Activated T-cell treated with anti-CD3 and anti-CD28 coated beads, Interleukin-2, amount 50 U/mL, for 48 hours (primary cell): ENCODE measurements at places on chromosomes 7 and 10.

- DNase-seq, result no peak
Observed at GRCh38 chr7:80724249-80724871, 85.9 kb downstream of the CD36 start.

DNA sequence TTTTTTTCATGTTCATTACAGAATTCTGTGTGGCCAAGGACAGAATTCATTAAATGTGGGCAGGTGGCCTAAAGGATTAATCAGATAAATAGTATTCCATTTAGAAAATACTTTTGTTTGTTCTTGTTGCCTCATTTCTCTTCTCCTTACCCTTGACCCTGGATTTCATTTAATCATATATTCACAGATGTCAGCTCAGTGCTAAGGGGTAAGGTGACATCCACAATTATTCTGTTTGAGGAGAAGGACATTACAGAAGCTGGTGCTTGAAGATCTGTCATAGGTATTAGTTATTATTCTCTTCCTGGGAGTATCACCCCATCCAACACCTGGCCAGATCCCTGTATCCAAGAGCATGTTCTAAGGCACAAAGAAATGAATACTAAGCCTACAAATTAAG lies 961.1 kb downstream of the XPNPEP1 start:
- no peak for DNase-seq

- DNase-seq, result no peak
Observed at GRCh38 chr7:25694699-25695098, 457.3 kb upstream of the NFE2L3 start.

DNA sequence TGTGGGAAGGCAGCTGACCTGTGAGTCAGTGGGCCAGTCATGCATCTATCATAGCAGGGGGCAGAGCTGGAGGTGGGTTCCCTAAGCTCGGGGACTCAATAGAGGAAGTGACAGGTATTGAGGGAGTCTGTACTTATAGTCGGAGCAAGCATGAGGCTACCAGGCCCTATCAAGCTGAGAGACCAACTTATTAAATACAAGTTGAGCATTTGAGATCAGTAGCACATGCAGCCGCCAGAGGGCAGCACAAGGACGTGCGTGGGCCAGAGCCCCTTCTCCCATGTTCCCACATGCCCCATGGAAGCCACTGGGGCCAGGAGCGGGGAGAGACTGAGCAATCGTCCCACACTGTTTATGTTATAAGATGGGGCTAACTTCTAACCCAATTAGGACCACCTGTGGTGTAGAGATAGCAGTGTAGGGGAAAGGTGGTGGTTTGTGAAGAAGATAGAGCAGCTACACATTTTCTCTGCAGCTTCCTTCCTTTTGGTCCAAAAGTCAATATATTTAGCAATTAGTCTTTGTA lies 13.0 kb upstream of the STK31 start:
- peak; percentile 71 for DNase-seq

DNA sequence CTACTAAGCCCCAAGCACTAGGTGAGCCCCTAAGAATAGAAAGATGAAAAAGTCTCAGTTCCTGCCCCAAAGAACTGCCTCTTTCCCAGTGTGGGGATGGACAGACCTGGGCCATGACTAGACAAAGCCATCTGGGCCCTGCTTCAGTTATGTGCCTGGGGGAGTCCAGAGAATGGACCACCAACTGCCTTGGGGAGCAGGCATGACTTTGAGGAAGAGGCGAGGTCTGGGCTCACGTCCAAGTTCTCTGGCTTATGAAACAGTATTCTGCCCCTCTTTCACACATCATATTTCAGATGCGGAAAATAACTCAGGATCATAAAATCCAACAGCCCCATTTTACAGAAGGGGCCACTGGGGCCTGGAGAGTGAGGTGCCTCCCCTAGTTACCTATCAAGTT lies 80.3 kb downstream of the PLXNA4 start:
- no peak for DNase-seq

GRCh38 chr10:35208949-35209613 lies 82.4 kb downstream of the CREM start:
- DNase-seq, result no peak

- DNase-seq, result no peak
Observed at GRCh38 chr7:26328498-26329390, 37.1 kb downstream of the SNX10 start.

DNA sequence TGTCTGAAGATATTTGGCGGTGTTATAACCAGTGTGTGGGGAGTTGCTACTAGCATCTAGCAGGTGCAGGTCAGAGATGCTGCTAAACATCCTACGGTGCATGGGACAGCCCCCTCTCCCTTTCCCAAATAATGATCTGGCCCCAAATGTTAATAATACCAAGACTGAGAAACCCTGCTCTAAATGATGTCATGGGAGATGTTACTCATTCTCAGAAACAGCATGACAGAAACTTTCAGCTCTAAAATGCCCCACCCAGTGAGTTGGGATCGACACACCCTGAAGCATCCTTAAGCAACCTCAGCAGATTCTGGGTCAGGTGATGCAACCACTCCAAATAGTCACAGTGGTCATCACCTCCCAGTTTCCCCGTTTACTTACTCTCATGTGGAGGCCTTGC lies 108.8 kb upstream of the MPP7 start:
- DNase-seq, result peak; percentile 27

DNA sequence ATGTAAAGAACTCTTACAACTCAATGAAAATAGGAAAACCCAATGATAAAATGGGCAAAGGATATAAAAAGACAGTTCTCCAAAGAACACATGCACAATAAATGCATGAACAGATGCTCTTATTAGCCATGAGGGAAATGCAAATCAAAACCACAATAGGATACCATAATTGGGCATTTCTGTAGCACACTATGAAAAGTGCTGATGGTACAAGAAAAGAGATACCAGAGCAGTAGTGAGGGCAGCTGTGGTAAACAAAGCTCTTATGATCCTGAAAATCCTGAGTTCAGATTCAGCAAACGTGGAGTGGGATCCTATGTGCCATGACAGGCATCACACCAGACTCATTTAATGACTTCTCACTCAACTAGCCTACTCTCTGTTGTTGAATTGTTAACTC lies 96.7 kb upstream of the SLC25A13 start:
- no peak for DNase-seq

GRCh38 chr7:133504825-133505224 lies 251.9 kb downstream of the EXOC4 start:
- no peak for DNase-seq

DNA sequence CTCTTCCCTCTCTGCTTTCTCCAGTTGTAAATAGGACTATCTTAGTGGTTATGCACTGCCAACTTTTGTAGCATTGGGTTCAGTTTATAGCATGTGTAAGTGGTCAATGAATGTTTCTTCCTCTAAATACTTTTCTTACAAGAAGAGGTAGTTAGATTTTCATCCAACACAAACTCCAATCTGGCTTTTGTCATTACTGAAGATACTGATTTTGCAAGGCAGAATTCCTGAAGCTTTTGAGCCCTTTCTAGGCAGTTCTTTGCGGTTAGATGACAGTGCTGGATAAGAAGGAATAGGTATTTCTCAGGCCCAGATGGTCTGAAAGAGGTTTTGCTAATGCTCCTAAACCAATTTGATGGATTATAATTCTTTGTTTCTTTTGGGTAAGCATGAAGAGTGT lies 60.5 kb downstream of the BICC1 start:
- DNase-seq, result no peak

DNA sequence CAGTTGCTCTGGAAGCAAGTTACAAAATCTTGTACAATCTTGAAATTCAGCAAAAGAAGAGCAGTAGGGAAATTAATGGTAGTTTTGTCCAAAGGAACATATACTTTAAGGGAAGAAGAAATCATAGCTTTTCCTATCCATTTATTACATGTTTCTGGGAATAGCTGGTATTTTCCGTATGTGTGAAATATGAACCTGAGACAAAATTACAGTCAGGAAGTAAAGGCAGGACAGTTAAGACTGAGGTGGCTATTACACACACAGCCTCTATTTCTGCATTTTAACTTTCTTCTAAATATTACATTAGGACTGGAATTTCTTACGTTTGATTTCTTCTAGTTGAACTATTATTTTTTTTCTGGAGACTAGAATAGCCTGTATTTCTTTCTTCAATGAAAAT lies 1197.3 kb downstream of the SORCS3 start:
- no peak for DNase-seq

- no peak for DNase-seq
Observed at GRCh38 chr10:108450280-108450679, 1285.8 kb upstream of the SORCS1 start.

GRCh38 chr10:29428486-29428885 lies 139.6 kb downstream of the LYZL1 start:
- no peak for DNase-seq

GRCh38 chr7:26616235-26616634 lies 248.2 kb downstream of the SKAP2 start:
- DNase-seq, result no peak

- no peak for DNase-seq
Observed at GRCh38 chr10:31072451-31072850, 40.8 kb upstream of the ZNF438 start.

- DNase-seq, result no peak
Observed at GRCh38 chr10:94115725-94116124, 122.0 kb downstream of the PLCE1 start.

- no peak for DNase-seq
Observed at GRCh38 chr10:22791665-22792064, 77.3 kb upstream of the PIP4K2A start.

DNA sequence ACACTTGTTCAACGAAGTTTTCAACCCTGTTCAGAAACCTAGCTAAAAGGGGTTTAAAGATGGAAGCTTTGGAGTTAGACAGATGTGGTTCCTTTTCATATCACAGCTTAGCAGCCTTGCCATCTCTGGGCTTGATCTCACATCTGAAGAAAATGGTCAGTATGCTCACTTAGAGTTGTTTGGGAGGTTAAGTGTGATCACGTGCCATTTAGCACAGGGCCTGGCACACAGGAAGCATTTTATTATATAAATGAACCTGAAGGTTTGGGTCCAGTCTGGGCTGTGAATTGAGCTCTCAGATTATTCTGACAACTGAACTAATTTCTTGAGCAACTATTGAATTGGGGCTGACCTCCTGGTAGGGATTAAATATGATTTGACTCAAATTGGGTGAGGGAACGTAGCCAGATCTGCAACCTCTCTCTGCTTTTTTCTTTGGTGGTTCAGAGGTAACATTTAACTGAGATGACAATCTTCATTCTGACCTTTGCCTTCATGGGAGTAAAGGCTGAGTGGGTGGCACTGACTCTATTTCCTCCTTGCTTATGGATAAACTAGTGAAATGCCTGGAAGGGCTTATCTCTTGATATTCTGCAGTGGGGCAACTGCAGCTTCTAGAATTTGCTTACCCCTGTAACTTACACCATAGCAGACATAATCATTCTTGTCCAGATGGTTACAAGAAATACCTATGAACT lies 10.2 kb upstream of the HKDC1 start:
- DNase-seq, result no peak

DNA sequence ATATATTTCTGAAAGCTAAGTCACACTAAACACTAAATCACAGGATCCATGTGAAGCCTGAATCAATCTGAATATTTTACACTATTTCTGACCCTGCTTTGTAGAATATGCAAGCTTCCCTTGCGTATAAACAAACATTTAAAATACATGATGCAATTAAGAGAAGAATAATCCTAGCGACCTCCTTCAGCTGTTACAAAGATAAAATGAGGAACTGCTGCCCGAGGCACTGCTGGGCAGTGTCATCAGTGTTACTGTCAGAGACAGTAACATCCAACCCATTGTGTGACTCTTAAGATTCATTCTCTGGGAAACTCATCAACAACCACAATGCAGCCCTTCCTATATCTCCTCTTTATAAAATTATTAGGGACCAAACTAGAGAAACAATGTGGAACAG lies 61.6 kb downstream of the COBL start:
- no peak for DNase-seq

GRCh38 chr7:42699380-42700178 lies 212.3 kb downstream of the C7orf25 start:
- no peak for DNase-seq

DNA sequence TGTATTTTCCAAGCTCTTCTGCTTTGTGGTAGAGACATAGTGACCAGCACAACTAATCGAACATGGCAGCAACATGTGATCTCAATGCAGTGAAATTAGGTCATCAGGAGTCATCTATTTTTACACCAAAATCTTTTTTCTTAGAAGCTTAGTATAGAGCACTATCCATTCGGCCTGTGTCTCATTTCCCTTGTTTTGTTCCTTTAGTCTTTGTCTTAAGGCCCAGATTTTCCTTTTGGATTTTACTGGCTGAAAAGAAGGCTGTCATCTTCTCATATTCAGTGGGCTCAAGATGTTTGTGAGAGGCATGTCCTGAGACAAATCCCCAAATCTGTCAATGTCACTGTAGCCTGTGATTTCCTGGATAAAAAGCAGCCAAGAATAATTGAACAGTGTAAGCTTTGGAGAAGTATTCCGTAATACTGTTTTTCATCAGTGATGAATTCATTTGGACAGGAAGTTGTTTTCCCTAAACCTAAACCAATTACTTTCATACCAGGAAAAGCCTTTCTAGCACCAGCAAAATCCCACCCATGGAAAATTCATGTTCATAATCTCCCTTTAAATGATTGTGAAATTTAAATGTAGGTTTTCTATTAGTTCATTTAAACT lies 55.2 kb downstream of the MAGI2 start:
- DNase-seq, result no peak

DNA sequence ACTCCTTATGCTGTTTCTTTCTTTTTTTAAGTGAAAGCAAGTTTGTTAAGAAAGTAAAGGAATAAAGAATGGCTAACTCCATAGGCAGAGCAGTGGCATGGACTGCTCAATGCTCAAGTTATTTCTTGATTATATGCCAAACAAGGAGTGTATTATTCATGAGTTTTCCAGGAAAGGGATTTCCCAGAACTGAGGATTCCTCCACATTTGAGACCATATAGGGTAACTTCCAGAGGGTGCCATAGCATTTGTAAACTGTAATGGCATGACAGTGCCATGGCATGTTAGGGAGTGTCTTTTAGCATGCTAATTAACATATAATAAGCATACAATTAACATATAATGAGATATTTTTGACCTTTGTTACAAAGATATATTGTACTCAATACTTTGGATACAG lies 1034.5 kb upstream of the PHF14 start:
- DNase-seq, result no peak

- no peak for DNase-seq
Observed at GRCh38 chr7:32518534-32519140, 23.3 kb downstream of the AVL9 start.

GRCh38 chr10:90227217-90227656 lies 525.8 kb downstream of the KIF20B start:
- peak; percentile 23 for DNase-seq

GRCh38 chr7:151626422-151627115 lies 106.9 kb upstream of the RHEB start:
- DNase-seq, result peak; percentile 35

DNA sequence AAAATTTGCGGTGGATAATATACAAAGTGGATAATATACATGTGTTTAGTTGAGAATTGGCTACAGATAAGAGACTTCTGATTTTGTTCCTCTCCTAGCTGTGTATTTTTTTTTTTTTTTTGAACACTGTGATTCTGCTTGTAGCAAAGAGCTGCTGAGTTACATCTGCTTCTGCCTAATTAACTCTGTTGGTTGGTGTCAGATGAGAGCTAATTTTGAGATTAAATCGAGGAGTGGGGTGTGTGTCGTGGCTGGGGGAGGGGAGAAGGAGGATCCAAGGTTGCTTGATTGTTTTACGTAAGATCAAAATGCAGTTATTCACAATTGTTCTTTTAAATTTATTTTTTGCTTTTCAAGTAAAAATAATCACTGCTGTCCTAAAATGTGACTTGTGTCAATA lies 11.3 kb downstream of the KAT6B start:
- DNase-seq, result no peak
